ENCODE measurements at places on chromosomes 2 and 18.
A peak's percentile ranks its signal among the peaks of the same experiment; 100 is the strongest.

DNA sequence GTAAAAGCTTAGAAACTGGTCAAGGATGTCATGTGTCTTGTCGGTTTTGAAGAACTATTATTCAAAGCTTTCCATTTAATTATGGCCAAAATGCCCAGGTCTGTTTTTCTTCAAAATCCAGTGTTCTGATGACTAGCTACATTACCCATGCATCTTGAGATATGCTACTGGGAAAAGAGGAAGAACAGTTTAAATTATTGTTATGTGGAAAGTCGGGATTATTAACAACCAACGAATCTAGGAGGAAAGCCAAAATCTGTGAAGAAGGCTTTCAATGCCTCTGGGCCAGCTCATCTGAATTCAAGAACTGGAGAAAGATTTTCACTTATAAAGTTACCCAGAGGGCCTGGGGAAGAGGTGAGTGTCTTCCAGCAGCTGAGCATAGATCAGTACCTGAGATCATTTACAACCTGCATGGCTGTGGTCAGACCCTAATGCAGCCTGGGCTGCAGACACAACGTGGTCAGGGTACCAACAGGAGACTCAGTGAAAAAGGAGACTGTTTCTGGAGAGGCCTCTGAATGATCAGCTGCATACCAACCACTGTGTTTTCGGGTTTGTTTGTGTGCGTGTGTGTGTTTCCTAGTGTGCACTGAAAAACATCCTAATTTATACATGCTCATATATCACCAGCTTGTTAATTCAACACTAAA, 308.5 kb downstream of the NRXN1 start:
- DNase-seq: no peak

DNA sequence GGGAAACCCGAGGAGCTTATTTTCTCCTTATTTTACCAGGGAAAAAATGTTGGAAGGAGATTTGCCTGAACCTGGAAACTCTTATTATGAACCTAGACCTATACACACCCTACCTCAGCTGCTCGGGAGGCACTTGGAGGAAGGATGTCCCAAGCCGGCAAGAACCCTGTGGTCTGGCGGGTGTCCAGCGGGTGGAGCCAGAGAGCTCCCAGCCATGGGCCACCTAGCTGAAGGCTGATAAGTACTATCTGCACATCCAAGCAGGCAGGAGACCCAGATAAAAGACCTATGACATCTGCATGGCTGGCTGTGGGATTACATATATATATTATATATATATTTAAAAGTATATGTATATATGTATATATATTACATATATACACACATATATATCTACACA, 1.1 kb upstream of the SLC14A1 start:
- DNase-seq: peak; percentile 45

DNA sequence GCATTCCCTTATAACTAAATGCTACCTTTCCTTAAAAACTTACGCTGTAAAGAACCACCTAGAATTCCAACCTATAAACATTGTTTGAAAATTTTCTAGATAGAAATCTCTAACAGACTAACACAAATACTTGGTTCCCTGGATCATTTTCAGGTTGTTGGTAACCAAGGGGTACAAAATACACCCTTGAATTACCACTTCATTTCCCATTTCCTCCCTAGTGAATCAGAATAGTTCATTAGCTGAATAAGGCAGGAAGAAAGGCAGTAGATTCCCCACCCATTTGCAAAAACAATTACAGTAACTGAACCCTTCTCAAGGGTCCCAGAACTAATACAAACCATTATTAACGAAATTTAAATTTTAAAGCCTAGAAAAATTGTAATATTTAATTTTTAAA, 5.5 kb downstream of the MEX3C start:
- DNase-seq: no peak

- DNase-seq: no peak
Observed at GRCh38 chr18:3819961-3820360, 370.0 kb downstream of the TGIF1 start.

DNA sequence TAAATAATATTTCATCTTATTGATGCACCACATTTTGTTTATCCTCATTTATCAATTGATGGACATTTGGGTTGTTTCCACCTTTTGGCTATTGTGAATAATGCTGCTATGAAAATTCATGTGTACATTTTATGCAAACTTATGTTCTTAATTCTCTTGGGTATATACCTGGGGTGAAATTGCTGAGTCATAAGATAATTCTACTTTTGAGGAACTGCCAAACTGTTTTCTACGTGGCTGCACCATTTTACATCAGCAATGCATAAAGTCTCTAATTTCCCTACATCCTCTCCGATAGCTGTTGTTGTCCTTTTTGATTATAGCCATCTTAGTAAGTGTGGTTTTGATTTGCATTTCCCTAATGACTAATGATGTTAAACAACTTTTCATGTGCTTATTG, 116.5 kb upstream of the DLX2 start:
- DNase-seq: no peak

- DNase-seq: no peak
Observed at GRCh38 chr2:132668189-132668823, 1.7 kb downstream of the LYPD1 start.

- no peak for DNase-seq
Observed at GRCh38 chr2:68901199-68901514, 30.0 kb upstream of the BMP10 start.

- DNase-seq: no peak
Observed at GRCh38 chr18:79741362-79741700, 56.4 kb upstream of the KCNG2 start.

DNA sequence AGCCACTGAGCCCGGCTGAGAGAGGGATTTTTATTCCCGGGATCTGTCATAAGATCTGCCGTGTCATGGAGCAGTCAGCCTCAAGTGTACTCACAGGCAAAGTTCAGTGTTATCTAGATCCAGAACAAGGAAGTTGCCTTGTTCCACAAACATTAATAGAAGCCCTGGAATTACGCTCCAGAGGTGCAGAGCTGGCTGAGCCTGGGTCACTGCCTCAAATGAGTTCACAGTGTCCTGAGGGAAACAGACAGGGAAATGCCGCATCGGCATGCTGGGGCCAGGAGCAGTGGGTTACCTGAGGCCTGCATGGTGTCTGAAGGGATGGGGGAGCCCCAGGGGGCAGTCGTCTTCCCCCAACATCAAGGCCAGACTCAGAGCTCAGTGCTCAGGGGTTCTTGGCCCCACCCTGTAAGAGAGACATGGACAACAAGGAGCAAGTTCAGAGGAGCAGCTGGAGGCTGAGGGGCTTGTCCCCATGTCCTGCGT, 42.7 kb upstream of the ODC1 start:
- no peak for DNase-seq

- DNase-seq: no peak
Observed at GRCh38 chr2:15494877-15495276, 66.3 kb downstream of the NBAS start.

DNA sequence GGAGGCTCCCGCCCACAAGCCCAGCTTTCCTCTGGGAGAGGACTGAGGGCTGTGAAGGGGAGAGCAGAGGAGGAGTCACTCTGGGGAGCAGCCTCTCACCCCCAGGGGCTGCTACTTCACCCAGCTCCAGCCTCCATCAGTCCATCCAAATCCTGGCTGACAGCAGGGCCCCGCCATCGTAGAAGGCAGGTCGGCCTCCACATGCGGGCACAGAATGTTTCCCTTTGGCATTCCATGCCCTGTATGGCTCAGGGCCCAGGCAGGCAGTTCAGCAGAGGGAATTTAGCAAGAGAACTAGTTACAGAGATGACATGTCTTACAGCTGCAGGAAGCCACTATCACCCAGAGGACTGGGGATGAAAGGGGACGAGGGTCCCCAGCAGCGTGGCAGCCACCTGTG, 6.4 kb upstream of the ODC1 start:
- no peak for DNase-seq

DNA sequence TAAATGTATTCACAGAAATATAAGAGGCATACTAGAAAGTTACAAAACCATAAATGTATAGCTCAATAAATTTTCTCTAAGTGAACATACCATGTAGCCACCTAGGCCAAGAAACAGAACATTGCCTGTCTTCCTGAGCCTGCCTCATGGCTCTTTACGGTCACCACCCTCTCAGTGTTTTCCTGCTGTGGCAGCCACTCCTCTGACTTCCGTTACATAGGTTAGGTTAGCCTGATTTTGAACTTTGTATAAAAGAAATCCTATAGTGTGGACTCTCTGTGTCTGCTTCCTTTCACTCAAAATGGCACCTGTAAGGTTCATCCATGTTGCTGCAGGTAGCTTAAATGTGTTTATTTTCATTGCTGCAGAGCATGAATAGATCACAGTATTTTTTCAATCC, 11.6 kb upstream of the ST3GAL5 start:
- no peak for DNase-seq

GRCh38 chr18:31950583-31950982, 7.7 kb upstream of the TRAPPC8 start:
- DNase-seq: no peak

DNA sequence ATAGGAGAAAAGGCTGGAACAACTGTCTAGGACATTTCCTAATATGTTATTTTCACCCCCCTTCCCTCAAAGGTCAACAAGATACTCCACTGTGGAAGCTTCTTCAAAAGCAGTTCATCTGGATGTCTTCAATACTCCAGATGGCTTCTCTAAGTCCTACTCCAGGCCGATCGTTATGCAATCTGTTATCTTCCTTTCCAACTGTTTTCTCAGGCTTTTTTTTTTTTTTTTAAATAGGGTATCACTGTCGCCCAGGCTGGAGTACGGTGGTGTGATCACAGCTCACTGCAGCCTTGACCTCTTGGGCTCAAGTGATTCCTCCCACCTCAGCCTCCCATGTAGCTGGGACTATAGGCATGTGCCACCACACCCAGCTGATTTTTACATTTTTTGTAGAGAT, 26.3 kb downstream of the ATP8B1 start:
- DNase-seq: no peak

- no peak for DNase-seq
Observed at GRCh38 chr2:220887876-220888275, 684.2 kb downstream of the EPHA4 start.

DNA sequence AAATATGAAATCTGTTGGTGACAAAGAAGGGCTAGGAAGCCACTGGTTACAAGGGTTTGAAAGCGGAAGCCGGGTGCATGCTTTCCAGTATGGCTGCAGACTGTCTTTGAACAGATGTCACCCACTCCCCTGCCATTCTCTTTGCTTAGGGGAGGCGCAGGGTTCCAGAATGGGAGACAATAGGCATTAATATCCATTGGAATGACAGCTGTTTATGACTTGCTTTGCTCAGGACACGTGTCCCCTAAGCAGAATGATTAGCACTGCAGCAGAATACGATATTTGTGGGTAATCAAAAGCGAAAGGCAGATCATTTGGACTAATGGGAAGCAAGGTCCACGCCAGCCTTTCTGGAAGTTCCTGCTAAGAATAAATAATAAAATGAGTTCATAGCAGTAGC, 25.8 kb upstream of the NRP2 start:
- no peak for DNase-seq

- no peak for DNase-seq
Observed at GRCh38 chr18:57437766-57438671, 2.8 kb downstream of the ONECUT2 start.

DNA sequence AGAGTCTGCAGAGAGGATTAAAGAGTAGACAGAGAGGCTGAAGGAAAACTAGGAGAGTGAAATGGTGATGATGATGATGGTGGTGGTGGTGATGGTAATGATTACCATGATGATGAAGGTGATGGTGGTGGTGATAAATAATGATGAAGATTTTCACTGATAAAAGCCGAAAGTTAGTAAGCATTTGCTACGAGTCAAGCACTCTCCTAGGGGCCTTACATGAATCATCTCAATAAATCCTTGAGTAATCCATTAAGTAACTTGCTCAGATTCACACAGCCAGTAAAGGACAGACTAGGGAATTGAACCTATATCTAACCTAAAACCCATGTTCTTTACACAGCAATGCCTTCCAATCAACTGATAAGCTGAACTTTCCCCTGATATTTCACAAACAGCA, 106.7 kb upstream of the PGAP1 start:
- no peak for DNase-seq

DNA sequence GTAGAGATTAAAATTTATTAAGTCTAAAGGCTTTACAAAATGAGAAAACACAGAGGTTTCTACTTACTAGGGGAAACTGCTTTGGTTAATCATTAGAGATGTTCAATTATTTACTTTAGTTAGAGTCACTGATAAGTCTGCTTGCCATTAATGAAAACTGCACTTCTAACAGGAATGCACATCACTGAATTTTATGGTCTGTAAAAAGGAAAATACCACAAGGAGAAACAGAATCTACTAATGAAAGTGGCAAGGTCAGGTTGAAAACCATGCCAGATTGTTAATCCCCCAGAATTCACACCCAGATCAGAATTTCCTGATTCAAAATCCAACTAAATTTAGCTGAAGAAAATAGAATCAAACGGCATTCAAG, 90.5 kb upstream of the GRB14 start:
- no peak for DNase-seq

GRCh38 chr2:109721626-109722025, 72.5 kb upstream of the RGPD5 start:
- no peak for DNase-seq

- no peak for DNase-seq
Observed at GRCh38 chr18:74532511-74533025, 1.7 kb upstream of the CNDP1 start.

DNA sequence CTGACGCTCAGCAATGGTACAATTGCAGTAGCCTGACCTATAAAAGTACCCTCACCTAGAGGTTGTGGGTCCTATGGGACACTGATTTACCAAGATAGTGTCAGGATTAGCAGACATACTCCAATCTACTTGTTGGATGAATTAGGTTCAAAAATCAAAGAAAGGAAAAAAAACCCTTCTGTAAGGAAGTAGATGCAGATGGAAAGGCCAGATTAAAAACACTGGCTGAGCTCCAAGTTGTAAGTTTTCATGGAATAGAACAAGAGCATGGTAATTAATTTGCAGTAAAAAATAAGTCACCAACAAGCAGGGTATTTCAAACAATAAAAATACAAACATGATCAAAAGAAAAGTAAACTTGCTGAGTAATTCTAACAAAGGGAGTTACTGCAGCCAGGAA, 26.4 kb downstream of the IDH1 start:
- DNase-seq: no peak

GRCh38 chr2:46841621-46842020, 74.0 kb downstream of the MCFD2 start:
- DNase-seq: no peak

GRCh38 chr2:237150831-237151375, 65.2 kb downstream of the COPS8 start:
- DNase-seq: no peak
